Activated CD8-positive, alpha-beta T cell treated with anti-CD3 and anti-CD28 coated beads, Interleukin-2, amount 10 ng/mL, durations not matched to agents 7 days and 5 days (primary cell): ENCODE measurements at places on chromosomes 6 and 20. TPM values are rescaled to one million over a fixed set of nuclear protein-coding genes. Genes with fewer than 3 reads are reported as not detected.

SMOC2 gene
- not detected for total RNA-seq

BACH2 gene
- 61.3 TPM for total RNA-seq

DNA sequence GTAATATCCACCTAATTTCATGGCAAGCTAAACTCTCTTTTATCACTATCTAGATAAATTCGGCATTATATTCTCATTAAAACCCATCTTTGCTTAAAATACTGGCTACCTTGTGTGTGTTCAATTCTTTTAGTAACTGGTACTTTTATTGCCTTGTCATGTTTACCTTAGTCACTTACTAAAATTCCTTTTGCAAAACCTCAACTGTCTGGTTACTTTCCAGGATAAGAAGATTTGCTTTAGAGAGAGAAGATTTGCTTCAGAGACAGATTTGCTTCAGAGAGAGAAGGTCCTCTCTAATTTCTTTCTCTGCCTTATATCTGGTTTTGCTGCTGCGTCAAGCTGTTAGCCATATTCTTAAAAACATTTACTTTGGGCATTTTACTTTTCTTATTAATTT lies 151.5 kb upstream of the MLIP start:
- DNase-seq = no peak

- no peak for DNase-seq
These were observed 1.2 kb upstream of the DLGAP4 start for GRCh38 chr20:36304786-36305495.

- no peak for DNase-seq
These were observed 88.3 kb downstream of the CD24 start for GRCh38 chr6:106886081-106886843.

GGTLC1 gene
- not detected for total RNA-seq

GRCh38 chr6:41713159-41713649 lies 22.2 kb downstream of the TFEB start:
- DNase-seq = no peak

- DNase-seq = peak; percentile 52
These were observed 175.8 kb upstream of the GGTLC1 start for GRCh38 chr20:24164360-24164759.

FOXS1 gene
- total RNA-seq = not detected

GRCh38 chr20:9597547-9597946 lies 83.2 kb downstream of the LAMP5 start:
- no peak for DNase-seq

MOG gene
- total RNA-seq = not detected

SPINT3 gene
- total RNA-seq = not detected

B3GALT4 gene
- 12.2 TPM for total RNA-seq

GRCh38 chr20:62080249-62080990 lies 14.7 kb upstream of the TAF4 start:
- no peak for DNase-seq

DNA sequence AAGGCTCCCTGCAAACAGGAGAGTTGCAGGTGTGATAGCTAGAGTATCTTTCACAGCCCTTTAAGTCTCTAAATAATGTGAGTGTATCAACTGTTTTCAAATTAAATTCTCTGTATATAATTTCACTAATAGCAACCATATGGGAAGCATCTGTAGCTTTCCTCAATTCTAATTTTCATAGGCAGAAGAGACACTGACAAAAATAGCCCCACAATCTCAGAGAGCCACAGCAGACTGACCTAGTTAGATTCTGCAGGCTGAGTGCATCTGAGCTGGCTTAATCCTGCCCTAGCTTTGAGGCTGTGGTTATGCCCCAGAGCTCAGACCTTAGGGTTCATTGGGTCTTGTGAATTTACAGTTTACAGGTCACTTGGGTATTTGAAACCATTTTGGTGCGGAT lies 63.9 kb downstream of the MAP7 start:
- no peak for DNase-seq

DNA sequence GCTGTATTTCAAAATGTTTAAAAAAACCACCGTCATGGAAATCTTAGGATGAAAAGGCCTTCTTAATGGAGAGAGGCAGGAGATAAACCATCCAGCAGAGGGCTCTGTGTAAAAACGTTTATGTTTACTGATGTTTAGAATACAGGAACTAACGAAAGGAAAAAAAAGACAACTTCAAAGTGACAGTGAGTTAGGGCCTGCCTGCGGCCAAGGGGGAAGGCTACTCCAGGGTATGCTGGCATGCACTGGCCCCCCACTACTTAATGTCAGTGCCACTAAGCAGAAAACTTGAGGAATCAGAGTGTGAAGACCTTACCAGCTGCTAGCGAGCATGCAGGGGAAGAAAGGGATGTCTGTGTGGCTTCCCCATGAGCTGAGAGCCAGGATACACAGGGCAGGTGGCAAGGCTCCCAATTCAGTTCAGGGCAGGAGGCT lies 47.7 kb downstream of the AKAP7 start:
- DNase-seq = peak; percentile 55

TMC2 gene
- not detected for total RNA-seq

DNA sequence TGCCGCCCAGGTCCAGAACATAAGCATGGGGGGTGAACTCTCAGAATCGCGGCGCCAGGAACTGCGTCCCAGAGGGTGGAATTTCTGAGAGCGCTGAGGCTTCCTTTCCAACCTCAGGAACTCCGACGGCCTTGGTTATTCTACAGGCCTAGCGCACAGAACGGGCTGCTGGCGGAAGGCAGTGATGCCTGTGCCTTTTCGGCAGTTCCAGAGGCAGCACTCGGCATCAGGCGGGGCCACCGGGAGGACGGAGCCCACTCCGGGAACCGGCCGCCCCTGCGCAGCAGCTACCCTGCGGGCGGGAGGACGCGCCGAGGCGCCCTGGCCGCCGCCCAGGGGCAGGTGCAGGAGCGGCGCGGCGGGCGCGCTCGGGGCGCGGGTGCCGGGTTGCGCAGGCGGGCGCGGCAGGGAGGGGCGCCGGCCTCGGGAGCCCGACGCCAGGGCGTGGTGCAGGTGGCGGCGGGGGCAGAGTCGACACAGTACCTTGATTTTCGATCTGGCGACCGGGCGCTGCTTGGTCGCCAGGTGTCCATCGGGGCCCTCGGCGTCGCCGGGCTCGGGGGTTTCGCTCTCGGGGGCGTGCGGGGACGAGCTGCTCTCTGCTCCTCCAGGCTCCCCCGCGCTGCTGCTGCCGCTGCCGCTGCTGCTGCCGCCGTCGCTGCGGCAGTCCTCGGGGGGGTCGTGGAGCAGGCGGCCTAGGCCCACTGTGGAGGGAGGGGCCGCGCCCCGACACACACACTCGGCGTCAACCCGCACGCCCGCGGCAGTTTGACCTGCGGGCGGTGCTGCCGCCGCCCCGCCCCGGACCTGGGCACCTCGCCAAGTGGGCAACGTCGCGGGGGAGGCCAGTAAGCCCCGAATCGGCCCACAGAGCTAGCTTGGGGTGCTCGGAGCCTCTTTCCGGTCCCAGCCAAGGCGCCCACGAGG lies 1.3 kb downstream of the OVOL2 start:
- DNase-seq = no peak

MRAP2 gene
- not detected for total RNA-seq

DNA sequence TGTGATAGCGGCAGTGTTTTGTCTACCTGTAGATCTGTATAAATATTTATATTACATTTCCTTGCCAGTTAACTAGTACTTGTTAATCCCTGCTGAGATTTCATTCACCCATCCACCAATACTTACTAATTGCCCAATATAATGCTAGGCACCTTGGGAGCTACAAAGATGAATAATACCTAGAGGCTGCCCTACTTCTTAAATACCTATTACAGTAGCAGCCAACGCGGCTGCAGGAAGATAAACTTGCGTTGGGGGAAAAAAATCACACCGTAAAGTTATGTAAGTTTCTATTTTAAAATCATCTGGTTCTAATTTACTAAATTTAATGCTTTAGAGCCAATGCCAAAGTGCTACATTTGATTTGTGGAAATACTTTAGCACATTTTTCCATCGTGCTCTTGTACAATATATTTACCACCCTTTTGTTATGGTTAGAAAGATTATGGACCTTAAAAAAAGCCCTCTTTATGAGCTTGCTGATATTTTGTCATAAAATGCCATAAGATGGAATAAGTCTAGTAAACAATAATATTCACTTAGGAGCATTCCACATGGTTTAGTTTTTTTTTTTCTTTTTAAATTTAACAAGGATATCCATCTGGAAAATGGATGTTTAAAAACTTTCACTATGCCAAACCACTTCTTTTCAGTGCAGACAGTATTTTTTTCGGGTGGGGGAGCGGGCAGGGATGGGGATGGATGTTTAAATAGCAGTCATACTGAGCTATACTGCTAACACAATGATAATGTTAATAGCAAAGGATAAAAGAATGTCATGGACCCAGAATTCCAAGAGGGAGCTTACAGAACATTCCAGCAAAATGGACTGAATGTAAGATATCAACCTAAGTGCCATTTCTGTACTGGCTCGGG lies 13.2 kb upstream of the NEDD9 start:
- DNase-seq = no peak

CYP39A1 gene
- total RNA-seq = not detected

FLOT1 gene
- 317 TPM for total RNA-seq

FAM209B gene
- 1.1 TPM for total RNA-seq

GRCh38 chr6:43263314-43264178 lies 20.3 kb downstream of the TTBK1 start:
- DNase-seq = peak; percentile 86

PMEPA1 gene
- total RNA-seq = not detected

WFDC8 gene
- not detected for total RNA-seq

GRCh38 chr6:83952830-83953229 lies 80.7 kb upstream of the MRAP2 start:
- DNase-seq = no peak

GRCh38 chr6:5619249-5619648 lies 357.9 kb downstream of the FARS2 start:
- DNase-seq = peak; percentile 75

OTOR gene
- not detected for total RNA-seq

PCSK2 gene
- not detected for total RNA-seq

DNA sequence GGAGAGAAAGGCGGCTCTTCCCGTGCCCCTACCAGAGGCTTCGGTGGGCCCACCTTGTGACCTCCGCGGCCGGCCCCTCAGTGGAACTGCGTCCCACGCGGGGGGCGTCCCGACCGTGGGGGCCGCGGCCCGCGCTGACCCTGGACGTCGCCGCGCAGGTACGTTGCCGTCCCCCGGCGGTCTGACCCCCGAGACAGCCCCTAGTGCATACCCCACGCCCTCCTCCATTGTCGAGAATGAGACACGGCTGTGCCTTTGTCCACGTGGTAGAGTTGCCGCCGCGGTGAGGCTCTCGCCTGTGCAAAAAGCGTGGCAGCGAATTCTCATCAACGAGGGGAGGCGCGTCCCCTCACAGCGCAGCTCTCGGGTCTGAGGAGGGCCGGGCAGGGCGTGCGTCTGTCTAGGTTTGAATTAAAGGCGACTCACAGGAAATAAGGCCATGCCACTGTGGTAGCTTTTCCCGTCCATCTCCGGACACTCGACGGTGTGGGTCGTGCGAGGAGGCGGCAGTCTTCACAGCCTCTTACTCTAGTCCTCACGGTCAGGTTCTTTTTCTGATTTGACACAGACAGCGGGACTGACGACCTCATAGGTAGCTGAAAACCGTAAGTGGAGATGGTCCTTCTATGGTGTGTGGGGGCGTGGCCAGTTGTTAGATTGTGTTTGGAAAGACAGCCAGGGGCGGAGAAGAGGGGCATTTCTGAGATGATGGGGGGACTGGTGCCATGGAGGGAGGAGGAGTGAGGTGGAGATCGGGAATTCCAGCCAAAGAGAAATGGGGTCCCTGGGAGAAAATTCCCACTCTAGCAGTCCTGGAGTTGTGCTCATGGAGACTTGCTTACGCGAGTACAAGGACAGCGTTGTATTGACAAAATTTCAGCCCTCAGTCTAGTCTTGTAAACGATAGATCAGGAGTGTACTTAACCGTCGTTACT lies 580 bp downstream of the NXT1 start:
- peak; percentile 72 for DNase-seq

- DNase-seq = peak; percentile 74
These were observed 25.6 kb downstream of the MMP24 start for GRCh38 chr20:35252037-35252461.

TTI1 gene
- 29.3 TPM for total RNA-seq

- DNase-seq = no peak
These were observed 214.3 kb downstream of the ZMYND8 start for GRCh38 chr20:47141941-47142773.

DNA sequence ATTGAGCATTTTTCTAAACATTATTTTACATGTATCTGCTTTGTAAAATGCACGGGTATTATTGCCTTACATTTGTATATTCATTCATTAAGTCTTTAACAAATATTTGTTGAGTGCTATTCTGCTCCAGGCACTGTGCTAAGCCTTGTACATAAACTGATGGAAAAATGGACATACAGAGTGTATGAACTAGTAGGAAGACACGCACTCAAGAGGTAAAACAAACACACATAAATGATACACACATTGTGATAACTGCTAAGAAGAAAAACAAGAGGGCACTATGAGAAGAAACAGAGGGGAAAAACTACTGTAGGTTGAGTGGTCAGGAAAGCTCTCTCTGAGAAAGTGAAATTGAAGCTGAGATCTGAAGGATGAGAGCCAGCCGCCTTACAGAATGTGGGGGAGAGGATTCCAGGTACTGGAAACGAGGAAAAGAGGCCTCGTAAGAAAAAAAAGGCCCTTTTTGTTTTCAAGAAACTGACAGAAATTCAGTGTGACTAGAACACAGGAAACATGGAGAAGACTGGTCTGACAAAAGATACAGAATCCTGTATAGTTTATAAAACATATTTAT lies 117.5 kb downstream of the EYA4 start:
- no peak for DNase-seq

DNA sequence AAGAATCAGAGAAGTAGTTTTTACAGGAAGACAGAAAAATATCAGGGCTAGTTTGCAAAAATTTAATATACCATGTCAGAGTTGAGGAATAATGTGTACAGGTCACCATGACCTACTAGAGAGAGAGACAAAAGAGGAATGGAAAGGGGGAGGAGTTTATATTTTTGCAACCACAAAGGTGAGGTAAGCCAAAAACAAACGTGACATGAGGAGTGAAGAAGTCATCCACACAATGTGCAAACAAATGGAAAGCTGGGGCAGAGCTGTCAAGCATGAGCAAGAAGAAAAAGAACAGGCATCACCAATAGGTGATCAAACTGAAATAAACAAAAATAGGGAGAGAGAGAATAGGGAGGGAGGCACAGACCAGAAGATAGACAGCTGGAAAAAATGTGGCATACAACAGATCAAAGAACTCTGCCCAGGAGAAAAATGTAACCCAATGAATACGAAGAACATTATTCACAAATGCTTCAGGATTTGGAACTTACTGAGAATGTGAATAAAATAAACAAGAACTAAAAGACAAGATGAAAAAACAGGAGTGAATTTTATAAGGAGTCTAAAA lies 15.5 kb downstream of the RARS2 start:
- no peak for DNase-seq

SNAP91 gene
- not detected for total RNA-seq
